ENCODE measurements at places on chromosomes 4 and X.

DNA sequence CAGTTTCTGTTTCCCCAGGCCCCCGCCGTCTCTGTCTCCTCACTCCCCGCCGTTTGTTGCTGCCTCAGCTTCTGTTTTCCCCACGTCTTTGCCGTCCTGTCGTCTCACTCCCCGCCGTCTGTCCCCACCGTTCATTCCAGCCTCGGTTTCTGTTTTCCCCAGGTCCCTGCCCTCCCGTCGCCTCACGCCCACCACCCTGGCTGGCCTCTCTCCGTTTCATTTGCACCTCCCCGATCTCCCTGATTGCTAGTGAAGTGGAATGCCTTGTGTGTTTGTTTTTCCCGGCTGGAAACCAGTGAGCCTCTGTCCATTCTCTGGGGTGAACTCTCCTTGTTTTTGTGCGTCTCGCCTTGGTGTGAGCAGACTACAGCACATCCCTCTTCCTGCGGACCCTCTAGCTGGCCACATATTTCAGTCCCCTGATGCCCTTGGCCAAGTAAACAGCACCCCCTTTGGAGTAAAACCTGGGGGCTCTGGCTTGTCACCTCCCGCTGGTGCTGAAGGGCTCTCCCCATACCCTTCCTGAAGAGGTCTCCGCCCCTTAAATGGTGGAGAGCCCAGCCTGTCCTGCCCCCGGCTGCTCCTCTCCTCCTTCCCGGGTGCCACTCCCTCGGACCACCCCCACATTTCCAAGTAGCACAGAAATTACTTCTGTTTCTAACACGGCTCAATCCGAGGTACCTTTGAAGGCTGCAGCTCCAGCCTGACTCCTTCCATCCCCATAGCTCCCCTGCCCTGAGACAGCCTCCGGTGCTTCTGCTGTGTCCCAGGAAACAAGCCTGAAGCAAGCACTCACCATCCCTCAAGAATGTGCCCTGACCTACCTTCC lies 13.2 kb downstream of the TMEM175 start:
- no peak for DNase-seq

DNA sequence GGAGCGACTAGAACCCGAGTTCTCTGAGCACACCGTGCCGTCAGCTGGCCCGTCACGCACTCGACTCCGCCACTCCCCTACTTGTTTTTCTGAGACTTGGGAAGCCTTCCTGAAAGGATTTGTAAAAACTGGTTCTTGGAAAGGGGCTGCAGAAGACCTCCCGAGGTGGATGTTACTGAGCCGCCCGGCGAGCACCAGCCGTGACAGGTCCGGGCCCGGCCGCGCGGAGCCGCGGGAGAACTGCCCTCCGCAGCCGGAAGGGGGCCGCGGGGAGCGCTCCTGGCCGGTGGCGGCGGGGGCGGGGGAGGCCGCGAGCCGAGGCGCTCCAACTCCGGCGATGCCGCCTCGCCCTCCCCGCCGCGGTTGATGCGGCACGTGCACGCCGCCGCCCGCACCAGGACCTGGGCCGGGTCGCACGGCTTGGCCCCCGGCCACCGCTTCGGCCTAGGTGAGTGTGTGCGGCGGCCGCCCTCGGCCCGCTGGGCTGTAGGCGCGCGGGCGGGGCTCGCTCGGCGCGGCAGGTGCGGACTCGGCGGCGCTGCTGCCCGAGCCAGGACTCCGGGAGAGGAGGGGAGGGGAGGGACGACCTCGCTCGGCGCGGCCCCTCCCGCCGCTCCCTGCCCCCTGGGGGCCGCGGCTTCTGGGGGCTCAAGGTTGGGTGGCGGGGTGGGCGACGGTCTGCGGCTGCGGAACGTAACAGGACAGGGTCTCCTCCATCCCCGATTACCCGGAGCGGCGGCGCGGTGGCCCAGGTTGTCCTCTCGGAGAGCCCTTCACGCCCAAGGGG lies 1.7 kb downstream of the SPRY1 start:
- peak; percentile 13 for DNase-seq

DNA sequence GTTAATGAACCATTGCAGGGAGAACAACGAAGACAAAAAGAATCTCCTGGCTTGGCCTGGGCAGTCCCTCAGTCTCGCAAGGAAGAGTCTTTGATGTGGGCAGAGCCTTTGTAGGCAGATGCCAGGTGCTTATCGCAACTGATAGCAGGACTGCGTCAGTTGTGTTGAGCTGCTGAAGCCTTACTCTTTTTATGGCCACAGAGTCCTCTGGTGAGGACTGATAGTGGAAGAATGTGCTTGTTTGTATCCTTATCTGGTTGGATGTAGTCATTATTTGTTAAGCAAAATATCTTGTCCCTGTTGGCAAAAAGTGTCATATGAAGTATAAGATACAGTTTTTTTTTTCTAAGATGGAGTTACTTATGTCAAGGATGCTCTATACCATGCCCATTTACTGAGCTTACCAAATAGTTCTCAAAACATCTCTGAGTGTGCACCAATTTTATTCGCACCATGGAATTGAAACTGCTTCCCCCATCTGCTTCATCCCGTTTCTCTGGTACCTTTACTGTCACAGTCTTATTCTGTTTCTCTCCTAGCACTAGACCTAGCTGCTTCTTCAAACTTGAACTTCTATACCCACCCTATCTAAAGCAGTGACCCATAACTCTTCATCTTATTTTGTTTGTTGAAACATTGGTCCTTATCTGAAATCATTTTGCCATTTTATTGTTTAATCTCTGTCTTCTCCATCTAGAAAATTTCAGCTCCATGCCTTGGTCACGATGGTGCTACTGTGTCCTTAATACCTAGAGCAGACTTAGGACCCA lies 47.0 kb upstream of the SPRY1 start:
- DNase-seq: no peak

- no peak for DNase-seq
These were observed 1.8 kb downstream of the SPCS3 start for GRCh38 chr4:176321589-176321988.

GRCh38 chr4:186272699-186273391 lies 6.9 kb downstream of the F11 start:
- no peak for DNase-seq

- no peak for DNase-seq
These were observed 237.4 kb downstream of the MAPK10 start for GRCh38 chr4:86122404-86122803.

GRCh38 chrX:41515376-41515775 lies 68.2 kb downstream of the NYX start:
- no peak for DNase-seq

- DNase-seq: peak; percentile 9
These were observed 34.6 kb upstream of the DCAF8L2 start for GRCh38 chrX:27555514-27555913.

DNA sequence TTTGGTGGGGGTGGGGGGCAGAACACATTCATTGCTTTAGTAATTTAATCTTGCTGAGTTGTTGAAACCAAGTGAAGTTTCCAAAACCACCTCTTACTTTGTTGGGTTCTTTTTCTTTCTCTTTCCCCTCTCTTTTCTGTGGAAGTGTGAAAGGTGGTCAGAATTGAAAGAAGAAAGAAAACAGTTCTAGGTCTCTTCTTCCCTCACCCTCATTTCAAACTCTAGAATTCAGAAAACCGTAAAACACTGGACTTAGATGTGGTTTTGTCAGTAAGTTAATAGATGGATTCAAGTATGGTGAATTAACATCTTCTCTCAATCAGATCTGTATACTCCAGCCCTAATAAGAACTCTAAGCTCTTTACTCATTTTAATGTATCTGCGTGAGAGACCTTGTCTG lies 23.7 kb downstream of the PLP1 start:
- DNase-seq: no peak

GRCh38 chr4:5543681-5544080 lies 164.7 kb downstream of the EVC2 start:
- no peak for DNase-seq

GRCh38 chr4:168632301-168632725 lies 135.5 kb downstream of the PALLD start:
- DNase-seq: no peak

GRCh38 chrX:119853444-119853843 lies 681 bp upstream of the UPF3B start:
- no peak for DNase-seq

DNA sequence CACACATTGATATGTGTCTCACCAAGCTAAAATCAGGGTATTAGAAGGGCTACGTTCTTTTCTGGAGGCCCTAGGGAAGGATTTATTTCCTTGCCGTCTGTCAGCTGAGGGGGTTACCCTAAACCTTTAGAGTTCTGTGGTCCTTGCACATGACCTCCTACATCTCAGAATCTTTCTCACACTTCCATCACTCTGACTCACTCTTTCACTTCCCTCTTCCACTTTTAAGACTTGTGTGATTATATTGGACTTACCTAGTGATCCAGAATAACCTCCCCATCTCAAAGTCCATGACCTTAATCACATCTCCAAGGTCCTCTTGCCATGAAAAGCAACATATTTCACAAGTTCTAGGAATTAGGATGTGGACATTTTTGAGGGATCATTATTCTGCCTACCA lies 53.6 kb upstream of the FUNDC1 start:
- DNase-seq: no peak

- DNase-seq: no peak
These were observed 957.9 kb upstream of the PRKX start for GRCh38 chrX:4671344-4671743.

GRCh38 chrX:1205681-1206611 lies 6.5 kb downstream of the CRLF2 start:
- no peak for DNase-seq

GRCh38 chr4:37988670-37989069 lies 28.5 kb downstream of the PTTG2 start:
- DNase-seq: no peak

- DNase-seq: no peak
These were observed 140.0 kb downstream of the HHIP start for GRCh38 chr4:144785961-144786360.

DNA sequence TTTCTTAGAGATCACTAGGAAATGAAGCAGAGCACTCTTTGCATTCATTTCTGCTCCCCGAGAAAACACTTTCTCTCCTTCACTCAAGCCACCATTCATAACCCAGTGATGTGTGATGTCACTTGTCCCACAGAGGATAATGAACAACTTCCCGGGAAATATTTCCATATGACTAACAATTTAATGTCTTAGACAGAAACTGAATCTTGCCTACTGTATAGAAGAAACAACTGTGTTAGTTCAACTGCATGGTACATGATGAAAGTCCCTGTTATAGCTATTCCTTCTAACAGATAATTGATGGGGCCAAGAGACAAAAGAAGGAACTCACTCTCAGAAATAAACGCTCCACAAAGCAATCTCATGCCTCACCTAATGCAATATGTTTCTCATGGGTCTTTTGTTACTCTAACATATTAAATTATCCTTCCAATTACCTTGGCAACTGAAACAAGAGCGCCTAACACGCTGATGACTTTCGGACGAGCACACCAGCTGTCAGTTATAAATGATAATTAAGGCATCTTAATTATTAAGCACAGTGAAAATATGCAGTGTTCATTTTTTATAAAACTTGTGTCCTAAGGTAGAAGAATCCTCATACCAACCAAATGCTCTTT lies 113.7 kb upstream of the TLR3 start:
- no peak for DNase-seq

GRCh38 chr4:99711657-99712056 lies 54.0 kb upstream of the C4orf54 start:
- no peak for DNase-seq

DNA sequence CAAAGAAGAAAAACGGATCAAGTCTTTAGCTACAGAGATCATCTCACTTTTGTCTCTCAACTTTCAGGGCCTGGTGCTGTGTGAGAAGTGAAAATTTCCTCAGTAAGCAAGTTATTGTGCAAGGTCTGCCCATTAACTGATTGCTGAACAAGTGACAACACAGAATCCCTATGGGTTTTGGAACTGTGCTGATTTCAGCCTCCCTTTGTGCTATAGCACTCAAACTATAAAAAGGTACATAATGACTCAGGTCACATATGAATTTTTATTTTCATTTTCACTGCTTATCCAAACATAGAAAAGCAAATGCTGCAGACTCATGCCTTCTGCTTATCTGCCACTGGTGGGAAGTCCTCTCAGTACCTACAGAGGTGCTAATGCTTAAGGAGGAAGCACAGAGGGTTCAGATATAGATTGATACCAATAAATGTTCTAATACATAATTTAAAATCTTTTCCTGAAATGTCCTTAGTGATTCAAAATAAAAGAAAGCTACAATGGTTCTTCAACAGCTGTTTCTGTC lies 576.2 kb upstream of the CT83 start:
- DNase-seq: no peak

- no peak for DNase-seq
These were observed 63.2 kb downstream of the CD40LG start for GRCh38 chrX:136711147-136711546.

DNA sequence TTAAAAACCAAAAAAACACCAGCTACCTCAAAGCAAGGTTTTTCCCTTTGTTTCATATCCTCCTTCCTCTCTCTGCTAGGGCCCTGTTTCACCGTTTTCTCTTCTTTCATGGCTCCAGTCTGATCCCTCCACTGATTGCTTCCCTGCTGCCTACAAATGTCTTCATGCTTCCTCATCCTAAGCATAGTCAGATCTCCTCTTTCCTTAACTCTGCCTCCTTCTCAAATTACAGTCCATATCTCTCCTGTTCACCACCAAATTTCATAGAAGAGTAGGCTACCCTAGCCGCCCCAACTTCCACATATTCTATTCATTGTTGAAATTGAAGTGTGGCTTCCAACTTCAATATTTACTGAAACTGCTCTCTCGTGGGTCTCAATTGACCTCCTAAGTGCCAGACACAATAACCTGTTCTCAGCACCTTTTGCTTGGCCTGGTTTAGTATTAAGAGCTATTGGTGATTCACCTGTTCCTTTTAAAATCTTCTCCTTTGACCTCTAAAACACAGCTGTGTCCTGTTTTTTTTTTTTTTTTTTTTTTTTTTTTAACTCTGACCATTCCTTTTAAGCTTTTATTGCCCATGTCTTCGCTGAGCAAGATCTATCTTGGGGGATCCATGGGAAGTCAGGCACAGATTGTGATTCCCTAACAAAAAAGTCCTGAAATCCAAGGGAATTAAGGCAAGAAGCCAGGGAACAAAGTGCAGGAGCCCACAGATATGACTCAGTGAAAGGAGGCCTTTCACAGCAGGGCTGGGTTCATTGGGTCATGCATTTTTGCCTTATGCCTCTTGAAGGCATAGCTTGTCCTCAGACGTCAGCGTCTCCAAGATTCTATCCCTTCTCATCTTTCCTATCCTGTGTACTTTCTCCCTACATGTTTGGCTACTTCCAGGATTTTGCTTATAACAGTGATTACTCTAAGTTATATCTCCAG lies 85.4 kb downstream of the RPS3A start:
- DNase-seq: no peak

GRCh38 chrX:3169421-3169820 lies 128.2 kb downstream of the ARSF start:
- DNase-seq: no peak

GRCh38 chrX:112450810-112451209 lies 228.9 kb downstream of the LHFPL1 start:
- DNase-seq: no peak

GRCh38 chrX:84469226-84469625 lies 33.0 kb downstream of the HDX start:
- DNase-seq: peak; percentile 73
